ENCODE measurements at places on chromosomes 2 and 18.

GRCh38 chr2:46979571-46979979 is 64.0 kb upstream of the MCFD2 start:
- peak; percentile 9 for DNase-seq

- DNase-seq, result no peak
These were observed 240.9 kb downstream of the PRKCE start for GRCh38 chr2:45892425-45892745.

DNA sequence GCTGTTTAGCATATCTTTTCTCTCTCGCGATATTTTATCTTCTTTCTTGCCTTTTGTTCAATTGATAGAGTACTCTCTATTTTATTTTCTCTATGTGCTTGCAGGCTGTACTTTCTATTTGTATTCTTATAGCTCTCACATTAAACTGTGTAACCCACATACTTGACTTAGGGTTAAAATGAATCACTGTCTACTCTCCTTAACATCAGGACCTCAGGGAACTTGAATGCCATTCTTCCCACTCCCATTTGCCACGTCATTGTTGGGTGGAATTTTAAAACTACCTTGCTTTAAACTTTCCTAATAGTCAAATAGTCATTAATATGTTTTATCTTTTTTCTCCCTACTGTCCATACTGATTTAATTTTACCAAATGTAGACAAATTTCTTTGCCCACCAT is 269.7 kb downstream of the ALPK2 start:
- no peak for DNase-seq

GRCh38 chr2:212227755-212228154 is 310.8 kb downstream of the ERBB4 start:
- DNase-seq, result no peak

GRCh38 chr2:99858951-99859596 is 283.3 kb downstream of the AFF3 start:
- DNase-seq, result no peak

DNA sequence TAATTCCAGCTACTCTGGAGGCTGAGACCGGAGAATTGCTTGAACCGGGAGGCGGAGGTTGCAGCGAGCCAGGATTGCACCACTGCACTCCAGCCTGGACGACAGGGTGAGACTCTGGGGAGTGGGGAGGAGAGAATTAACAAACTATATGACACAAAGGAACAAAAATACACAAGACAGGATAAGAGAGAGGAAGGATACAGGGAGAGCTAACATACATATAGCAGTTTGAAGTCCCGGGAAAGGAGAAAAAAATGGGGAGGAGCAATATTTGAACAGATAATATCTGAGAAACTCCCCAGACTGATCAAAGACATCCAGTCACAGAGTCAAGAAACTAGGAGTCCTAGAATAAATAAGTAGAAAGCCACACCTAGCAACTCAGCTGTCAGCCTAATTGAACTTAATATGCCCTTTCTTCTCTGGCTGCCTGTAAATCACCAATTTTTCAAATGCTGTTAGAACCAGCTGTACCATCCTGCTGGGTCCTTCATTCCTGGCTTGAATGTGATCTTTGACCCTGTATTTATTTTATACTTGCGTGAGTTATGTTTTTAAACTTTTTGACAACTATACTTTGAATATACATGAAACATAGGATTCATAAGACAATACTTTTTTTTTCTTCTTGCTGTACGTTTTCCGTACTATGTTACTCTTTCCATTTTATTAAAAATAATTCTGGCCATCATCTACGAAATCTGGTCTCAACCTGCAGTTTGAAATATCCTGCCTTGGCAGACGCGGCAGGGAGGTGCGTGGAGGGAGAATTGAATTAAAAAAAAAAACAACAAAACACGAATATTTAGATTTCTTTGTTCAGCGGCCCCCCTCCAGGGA is 876 bp upstream of the CYP27A1 start:
- no peak for DNase-seq

- DNase-seq, result no peak
These were observed 854.3 kb upstream of the ACVR2A start for GRCh38 chr2:146990311-146991054.

GRCh38 chr18:25737710-25738311 is 352.6 kb downstream of the SS18 start:
- DNase-seq, result no peak

- no peak for DNase-seq
These were observed 263.7 kb upstream of the SPOPL start for GRCh38 chr2:138237667-138238384.

DNA sequence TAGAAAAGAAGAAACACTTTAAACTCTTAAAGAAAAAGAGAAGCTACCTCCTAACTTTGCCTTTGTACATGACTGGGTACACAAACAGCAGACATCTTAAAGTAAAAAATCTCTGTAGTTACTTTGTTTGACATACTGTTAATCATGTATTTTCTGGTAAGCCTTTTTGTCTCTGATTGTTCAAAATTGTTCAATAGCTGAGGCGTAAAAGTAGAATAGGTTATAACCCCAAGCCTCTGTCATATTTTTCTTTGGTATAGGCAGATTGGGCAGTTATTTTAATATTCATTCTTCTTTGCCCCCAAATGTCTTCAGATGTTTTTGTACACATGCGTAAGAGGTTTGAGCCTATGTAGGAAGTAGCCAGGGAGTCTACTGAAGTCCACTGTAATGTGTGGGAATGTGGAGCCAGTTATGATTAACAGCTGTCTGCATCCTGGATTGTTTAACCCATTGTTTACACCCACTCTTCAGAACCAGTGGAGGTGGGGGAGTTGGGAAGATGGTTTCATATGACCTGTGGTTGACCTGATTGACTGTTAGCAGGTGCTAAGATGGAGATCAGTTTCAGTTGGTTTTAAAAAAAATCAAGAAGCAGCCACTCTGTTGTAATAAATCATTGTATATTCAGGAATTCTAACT is 150.5 kb downstream of the TANC1 start:
- DNase-seq, result no peak

- no peak for DNase-seq
These were observed 4.9 kb upstream of the LBH start for GRCh38 chr2:30226144-30227032.

DNA sequence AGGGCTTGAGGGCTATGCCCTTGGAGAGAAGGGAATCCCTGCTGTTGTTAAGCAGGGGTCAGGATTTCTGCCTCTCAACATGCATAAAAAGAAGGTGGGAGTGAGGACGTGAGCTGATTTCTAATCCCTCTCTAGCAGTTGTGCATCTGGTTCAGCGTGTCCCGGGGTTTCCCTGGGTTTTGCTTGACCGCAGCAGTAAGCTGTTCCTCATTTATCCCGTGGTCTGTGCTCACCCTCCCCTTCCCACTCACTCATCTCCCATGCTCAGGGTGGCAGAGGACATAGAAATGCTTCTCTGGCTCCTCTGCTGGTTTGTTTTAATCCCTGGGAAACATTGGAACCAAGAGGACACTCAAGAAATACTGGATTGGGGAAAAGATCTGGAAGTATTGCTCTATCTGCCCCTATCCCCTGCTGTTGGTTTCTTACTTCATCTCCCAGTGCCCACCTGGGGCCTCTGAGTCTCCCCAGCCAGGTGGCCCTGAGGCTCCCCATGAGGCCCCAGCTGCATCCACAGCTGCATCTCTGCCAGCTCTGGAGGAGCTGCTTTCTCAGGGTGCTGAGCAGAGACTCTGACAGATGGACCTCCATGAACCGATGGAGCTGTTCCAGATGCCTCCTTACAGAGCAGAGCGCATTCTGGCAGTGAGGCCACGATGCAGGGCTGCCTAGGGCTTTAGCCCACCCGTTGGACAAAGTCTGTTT is 36.1 kb downstream of the TET3 start:
- DNase-seq, result no peak

DNA sequence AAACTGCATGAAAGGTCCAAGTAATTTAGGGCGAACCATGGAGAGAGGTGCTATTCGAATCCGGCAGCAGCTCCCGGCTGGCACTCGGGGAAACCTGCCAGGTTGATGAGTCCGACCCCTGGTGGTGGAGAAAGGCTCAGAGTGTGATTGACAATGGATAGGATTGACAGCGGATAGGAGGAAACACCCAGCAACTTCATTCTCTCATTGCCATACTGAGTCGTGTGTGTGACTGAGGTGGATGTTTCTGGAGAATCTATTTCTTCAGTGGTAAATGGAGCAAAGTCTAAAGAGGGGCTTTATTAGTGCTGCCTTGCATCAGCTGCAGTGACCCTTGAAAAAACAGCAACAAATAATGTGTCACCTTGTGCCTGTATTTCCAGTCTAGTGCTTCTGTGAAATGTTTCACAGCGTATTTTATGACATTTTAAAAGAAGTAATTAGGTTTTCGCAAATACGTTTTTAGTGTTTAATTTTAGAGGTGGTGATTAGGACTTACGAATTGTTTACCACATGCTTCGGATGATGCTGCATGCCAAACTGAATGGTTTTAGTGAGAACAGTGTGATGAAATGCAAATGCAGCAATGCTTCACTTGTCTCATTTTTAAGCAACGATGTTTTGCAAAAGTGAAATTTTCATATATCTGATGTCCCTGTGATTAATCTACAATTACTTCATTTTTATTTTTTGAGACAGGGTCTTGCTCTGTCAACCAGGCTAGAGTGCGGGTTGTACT is 102.0 kb downstream of the DCDC2C start:
- no peak for DNase-seq

GRCh38 chr2:69043736-69044400 is 30.9 kb downstream of the ANTXR1 start:
- DNase-seq, result no peak

DNA sequence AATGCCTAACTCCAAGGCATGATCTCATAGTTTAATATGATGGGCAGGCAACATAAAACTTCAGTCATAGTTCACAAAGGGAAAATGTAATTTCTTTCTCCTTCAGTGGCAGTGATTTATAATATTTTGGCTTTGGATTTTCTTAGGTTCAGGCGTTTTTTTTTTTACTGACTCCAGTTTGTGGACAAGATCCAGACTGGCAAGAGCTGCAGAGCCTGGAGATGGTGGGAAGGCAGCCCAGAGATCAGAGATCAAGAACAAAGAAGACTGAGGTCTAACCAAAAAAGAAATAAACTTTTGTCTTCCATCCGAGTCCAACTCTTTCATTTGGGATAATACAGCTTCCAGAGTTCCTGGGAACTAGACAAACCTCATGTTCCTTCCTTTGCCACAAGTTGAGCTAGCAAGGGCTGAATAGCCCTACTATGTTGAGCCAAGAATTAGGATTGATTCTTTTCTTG is 215.3 kb upstream of the SETBP1 start:
- no peak for DNase-seq

GRCh38 chr2:58638256-58638805 is 397.2 kb upstream of the FANCL start:
- DNase-seq, result no peak

DNA sequence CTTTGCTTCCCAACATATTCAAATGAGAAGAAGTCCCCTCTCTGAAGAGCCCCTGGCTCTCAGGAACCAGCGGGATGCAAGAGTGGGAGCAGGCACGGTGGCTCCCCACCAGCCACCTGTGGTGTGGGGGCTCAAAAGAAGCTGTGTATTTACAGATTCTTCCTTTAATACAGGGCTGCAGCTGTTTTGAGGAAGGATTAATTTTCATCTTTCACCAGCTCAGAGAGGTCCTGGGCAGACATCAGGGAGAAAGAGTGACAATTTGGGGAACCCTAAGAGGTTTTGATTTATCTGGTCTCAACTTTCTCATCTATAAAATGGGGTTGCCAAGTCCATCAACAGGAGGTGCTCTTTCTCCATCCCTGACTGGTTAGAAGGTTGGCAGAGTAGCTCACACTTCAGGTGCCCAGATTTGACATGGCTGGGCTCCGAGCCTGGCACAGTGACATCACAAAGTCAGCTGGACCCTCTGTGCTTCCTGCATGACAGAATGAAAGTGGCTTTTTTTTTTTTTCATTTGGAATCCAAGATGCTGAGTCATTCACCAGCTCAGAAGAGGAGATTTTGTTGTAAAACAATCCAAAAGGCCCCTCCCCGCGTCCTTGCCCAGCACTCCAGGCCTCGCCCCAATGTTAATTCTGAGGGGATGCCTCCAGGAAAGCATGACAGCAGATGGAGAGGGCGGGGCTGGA is 15.5 kb upstream of the SIX2 start:
- no peak for DNase-seq

- DNase-seq, result no peak
These were observed 189.9 kb upstream of the NDUFV2 start for GRCh38 chr18:8912348-8913326.

All from activated gamma-delta T cell treated with anti-CD3 and anti-CD28 coated beads, Interleukin-2, amount 50 U/mL, for 16 hours (primary cell).